Mucosa of descending colon (tissue), 3 donors: ENCODE measurements at places on chromosomes 2 and 18. TPM values are rescaled to one million over a fixed set of nuclear protein-coding genes. Genes with fewer than 3 reads are reported as not detected.
A peak's percentile ranks its signal among the peaks of the same experiment; 100 is the strongest.

GRCh38 chr2:148527488-148528340 is 116.8 kb upstream of the EPC2 start:
- no peak for DNase-seq

DNA sequence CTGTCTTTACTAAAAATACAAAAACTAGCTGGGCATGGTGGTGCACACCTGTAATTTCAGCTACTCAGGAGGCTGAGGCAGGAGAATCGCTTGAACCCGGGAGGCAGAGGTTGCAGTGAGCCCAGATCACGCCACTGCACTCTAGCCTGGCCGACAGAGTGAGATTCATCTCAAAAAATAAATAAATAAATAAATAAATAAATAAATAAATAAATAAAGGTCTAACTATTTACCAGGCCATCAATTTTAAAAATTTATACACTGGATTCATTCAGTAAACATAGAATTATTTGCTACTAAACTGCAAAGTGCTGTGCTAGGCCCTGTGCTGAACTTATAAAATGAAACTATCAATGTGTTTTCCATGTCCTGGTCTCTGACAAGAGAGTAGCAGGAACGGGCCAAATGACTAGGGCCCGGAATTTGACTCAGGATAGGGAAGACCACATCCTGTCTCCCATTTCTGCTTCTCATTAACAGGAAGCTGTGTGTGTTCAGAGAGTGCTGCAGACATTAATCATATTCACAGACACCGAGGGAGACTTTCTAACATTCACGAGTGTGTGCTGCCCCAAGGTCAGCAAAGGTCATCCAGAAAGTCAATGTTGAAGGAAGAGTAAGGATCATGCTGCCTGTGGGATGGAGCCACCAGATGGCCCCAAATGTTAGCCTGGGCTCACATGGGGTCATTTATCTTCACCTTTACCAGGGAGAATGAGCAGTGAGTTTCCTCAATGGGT is 95.8 kb downstream of the SPP2 start:
- DNase-seq = no peak

GRCh38 chr2:46942143-46942526 is 26.5 kb upstream of the MCFD2 start:
- DNase-seq = peak; percentile 86

DNA sequence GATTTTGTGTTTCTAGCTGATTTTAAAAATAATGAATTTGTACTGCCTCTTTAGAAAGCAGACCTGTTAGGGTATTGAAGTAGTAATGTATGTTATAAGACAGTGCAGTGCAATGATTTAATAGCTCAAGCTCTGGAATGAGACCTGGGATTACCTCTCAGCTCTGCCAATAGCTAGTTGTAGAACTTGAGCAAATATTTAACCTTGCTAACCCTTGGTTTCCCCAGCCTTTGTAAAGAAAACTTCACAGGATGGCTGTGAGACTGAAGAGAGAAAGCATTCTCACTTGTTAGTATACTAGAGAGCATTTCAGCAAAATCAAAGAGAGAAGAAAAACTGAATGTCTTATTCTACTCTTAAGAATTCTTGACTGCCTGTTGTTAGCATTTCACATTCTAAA is 293.9 kb downstream of the KIAA1328 start:
- no peak for DNase-seq

- DNase-seq = no peak
These were observed 6.7 kb downstream of the WDR43 start for GRCh38 chr2:28901202-28901601.

DNA sequence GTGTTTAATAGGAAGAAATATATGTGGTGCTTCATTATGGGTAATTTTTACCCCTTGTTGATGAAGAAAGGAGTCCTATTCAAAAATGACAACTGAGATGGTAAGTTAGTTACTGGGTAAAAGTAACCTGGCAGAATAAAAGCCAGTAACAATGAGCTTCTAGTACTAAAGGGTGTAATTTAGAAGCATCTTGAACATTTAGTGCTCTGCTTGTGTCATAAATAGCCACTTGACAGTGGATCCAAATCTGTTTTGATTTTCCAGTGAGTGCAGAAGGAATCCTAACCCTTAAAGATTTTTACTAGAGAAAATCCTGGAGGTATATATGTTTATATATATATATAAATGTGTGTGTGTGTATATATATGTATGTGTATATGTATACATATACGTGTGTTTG is 15.1 kb downstream of the COMMD1 start:
- DNase-seq = no peak

- DNase-seq = no peak
These were observed 8.7 kb upstream of the RPRD1A start for GRCh38 chr18:36075862-36076587.

DNA sequence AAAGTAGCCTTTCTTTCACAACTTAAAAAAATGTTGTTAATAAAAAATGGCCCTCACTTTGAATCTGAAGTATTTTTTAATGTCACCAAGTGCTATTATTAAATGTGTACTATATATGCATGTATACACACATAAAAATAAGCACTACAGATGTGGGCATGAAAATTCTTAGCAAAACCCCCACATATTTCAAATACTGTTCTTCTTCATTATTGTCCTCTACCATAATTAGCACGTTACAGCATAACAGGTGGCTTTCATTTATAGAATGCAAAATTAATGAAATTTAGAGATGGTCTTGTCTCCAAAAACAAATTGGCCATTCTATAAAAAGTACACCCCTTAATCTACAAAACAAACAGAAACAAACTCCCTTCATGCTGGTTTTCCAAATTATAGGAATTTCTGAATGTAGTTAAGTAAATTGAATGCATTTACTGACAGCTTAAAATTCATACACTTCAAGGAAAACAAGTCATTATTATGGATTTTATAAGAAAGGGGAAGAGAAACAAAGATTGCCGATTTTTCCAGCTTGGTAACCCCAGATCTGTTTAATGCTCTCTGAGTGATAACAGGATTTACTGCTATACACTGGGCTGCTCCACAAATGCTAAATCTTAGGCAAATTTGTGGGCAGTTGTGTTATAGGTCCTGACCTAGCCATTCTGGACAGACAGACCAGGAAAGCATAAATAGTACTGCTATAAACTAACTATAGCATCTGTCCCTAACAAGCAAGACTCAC is 67.2 kb downstream of the SPRED2 start:
- no peak for DNase-seq

- DNase-seq = no peak
These were observed 63.3 kb upstream of the UGP2 start for GRCh38 chr2:63778391-63778790.

DNA sequence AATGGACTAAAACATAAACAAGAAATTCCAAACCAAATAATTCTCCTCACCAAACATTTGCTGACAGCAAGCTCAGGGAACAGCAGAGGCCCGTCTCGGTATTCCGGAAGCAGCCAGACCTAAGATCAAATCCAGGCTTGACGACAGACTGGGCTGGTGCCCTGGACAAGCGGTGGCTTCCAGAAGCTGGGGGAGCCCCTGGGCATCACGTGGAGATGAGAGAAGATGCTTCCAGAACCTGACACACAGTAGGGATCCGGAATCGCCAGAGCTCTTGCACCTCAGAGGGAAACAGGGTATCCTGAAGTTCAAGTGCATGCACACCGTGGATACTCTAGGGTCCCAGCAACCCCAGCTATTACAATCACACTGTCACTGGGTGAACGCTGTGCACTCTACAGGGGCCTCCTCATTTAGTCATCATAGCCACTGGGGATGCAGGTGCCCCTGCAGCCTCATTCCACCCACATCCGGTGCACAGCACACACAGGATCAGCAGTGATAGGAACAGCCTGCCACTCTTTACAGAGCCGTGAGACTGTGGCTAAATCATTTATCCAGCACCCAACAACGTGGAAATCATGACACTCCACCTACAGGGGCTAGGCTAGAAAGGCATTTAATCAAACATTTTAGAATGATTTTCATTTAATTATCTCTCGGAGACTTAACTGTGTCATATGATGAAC is 102.6 kb downstream of the HDAC4 start:
- no peak for DNase-seq

GRCh38 chr2:31962757-31963361 is 47.9 kb downstream of the MEMO1 start:
- peak; percentile 32 for DNase-seq

The COLEC11 gene
- 1.6 TPM for total RNA-seq

The LOXHD1 gene
- total RNA-seq = 0.06 TPM

The FLACC1 gene
- 3.5 TPM for total RNA-seq

The EVX2 gene
- not detected for total RNA-seq
